ENCODE measurements at places on chromosomes 1 and 21.

GRCh38 chr1:183546427-183546826 is 43.8 kb downstream of the NCF2 start:
- no peak for DNase-seq

- no peak for DNase-seq
These were observed 58.9 kb downstream of the FBXO2 start for GRCh38 chr1:11595285-11595684.

- DNase-seq, result no peak
These were observed 259.2 kb downstream of the FMN2 start for GRCh38 chr1:240350910-240351331.

DNA sequence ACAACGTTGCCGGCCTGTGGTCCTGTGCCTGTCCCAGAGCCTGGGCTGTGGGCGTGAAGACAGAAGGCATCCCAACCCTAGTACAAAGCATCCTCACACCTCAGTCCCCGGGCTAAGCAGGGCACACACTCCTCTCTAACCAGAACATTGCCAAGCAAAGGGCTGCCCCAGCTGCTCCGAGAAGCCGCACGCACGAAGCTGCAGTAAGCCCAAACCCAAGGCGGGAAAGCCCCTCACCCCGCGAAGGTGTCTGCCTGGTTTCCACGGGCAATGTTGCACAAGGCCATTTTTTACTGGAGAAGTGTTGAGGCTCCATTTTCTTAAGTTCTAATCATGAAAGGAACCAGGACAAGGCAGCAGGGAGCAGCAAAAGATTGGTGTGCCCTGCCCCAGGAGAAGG is 519.0 kb downstream of the NPHP4 start:
- no peak for DNase-seq

DNA sequence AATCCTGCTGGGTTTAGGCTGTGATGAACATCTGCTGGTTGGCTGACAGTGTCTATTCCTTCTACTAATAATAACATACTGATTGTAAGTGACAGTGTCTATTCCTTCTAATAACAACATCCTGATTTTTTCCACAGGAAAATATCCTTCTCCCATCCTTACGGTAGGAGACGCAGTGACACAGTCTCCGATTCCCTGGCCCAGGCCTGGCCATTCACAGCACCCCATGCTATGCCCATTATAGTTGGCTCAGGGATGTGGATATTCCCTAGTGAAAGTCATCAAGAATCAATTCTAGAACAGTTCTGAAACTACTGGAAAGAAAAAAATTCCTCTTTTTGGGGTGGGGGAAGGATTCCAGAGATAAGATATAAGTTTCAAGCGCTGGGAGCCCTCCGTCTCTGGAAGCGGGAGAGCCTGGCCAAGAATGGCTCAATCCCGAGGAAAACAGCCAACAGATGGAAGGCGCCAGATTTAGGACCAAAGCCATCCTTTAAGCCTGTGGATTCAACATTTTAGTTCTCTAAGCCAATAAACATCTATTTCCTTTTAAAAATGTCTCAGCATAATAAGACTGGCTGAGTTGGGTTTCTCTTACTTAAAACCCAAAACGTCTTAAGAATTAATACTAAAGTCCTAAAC is 88.6 kb downstream of the GPATCH2 start:
- no peak for DNase-seq

Measured in activated CD4-positive, alpha-beta T cell treated with anti-CD3 and anti-CD28 coated beads, Interleukin-2, amount 50 U/mL, for 1 hour (primary cell).